ENCODE measurements at places on chromosomes 13 and 19. TPM values are rescaled to one million over a fixed set of nuclear protein-coding genes. Genes with fewer than 3 reads are reported as not detected.

- no peak for DNase-seq
- no peaks in the 10 kb centered on the region for H3K36me3 ChIP-seq
- H3K4me3 ChIP-seq: no peak overlapping the region
- H3K4me1 ChIP-seq: no peaks in the 10 kb centered on the region
- H3K27ac ChIP-seq: no peak overlapping the region
These were observed 284.7 kb downstream of the TSHZ3 start for GRCh38 chr19:31064491-31064890.

DNA sequence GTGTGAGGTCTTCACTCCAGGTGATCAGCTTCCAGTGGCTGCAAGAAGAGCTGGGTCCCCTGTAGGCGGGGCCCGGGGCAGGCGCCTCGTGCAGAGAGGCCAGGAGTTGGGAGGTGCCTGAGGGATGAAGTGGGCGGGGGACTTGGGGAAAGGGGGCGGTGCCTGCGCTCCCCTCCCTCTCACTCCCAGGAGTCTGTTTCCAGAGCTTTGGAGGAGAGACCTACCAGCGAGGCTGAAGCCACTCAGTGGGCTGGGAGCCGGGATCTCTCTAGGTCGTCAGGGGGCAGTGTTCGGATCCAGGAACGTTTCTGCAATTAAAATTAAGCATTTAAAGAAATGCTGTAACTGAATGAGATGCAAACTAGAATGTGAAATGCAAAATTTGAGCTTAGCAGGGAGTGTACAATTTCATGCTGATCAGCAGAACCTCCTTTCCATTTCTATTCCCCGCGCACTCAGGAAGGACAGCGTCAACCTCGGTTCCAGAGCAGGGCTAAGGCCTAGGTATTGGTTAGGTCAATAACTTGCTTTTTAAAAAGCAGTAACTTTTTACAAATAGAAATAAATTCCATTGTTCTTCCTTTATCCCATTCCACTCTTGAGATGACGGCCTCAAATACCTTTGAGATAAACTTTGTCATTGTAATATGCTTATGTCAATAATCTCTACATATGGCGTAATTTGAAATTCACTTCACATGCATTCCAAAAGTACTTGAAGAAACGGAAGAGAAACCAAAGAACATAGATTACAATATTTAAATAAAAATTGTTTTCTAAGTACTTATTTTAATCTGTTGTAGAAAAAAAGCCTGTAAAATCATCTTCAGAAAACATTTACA lies 11.6 kb downstream of the ZNF160 start:
- H3K27ac ChIP-seq: no peak overlapping the region
- DNase-seq: no peak
- H3K27me3 ChIP-seq: no peaks in the 10 kb centered on the region
- H3K4me3 ChIP-seq: no peak overlapping the region
- H3K36me3 ChIP-seq: no peaks in the 10 kb centered on the region

GRCh38 chr13:32178763-32179162 lies 136.4 kb downstream of the ZAR1L start:
- no peaks in the 10 kb centered on the region for H3K4me1 ChIP-seq
- H3K27me3 ChIP-seq: no peaks in the 10 kb centered on the region
- no peak overlapping the region for H3K4me3 ChIP-seq

DNA sequence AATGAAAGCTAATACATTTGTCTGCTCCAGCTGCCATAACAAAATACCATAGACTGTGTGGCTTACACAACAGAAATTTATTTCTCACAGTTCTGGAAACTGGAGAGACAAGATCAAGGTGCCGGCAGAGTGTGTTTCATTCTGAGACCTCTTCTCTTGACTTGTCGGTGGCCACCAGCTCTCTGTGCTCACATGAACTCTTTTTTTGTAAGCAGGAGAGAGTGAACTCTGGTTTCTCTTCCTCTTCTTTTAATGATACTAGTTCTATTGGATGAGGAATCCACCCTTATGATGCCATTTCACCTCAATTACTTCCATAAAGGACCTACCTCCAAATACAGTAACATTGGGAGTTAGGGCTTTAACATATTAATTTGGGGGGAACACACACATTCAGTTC lies 11.7 kb downstream of the KCTD12 start:
- H3K27me3 ChIP-seq: no peaks in the 10 kb centered on the region
- H3K36me3 ChIP-seq: no peaks in the 10 kb centered on the region
- no peaks in the 10 kb centered on the region for H3K4me1 ChIP-seq
- H3K27ac ChIP-seq: no peak overlapping the region
- DNase-seq: no peak

The SMIM17 gene
- 0.83 TPM for total RNA-seq

The LIM2 gene
- total RNA-seq: not detected

- no peaks in the 10 kb centered on the region for H3K4me1 ChIP-seq
- no peak overlapping the region for H3K27ac ChIP-seq
- H3K4me3 ChIP-seq: no peak overlapping the region
- H3K27me3 ChIP-seq: no peaks in the 10 kb centered on the region
- DNase-seq: no peak
- H3K36me3 ChIP-seq: no peaks in the 10 kb centered on the region
These were observed 1186.3 kb downstream of the UQCRFS1 start for GRCh38 chr19:28026636-28027035.

The CEACAM8 gene
- total RNA-seq: not detected

- H3K4me1 ChIP-seq: no peaks in the 10 kb centered on the region
- no peak overlapping the region for H3K4me3 ChIP-seq
- no peaks in the 10 kb centered on the region for H3K36me3 ChIP-seq
- H3K27me3 ChIP-seq: no peaks in the 10 kb centered on the region
These were observed 127.7 kb downstream of the UQCRFS1 start for GRCh38 chr19:29085206-29085605.

DNA sequence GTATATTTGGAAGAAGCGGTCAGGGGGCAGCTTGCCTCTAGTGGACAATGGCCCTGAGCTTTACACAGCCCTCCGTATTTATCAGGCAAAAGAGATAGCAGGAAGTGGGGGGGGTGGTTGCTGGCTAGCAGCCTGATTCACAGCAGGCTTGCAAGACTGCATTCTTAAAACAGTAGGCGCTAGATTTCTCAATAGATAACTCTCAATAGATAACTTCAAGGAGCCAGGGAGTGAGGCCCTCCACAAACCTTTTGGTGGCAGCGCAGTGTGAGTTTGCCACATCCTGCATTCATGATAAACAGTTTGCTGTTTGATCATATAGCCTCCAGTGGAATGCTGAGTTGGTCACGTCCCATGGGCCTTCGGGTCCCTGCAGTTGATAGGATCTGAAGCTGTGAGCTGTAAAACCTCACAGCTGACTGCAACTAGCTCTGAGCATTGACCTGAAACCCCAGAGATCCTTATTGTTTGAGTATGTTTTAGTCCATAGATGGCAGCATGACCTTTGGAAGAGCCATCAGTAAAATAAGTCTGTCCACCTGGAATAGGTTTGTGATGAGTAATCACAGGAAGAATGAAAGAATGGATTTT lies 12.2 kb downstream of the FPR3 start:
- H3K36me3 ChIP-seq: no peaks in the 10 kb centered on the region
- no peak overlapping the region for H3K4me3 ChIP-seq
- no peaks in the 10 kb centered on the region for H3K27me3 ChIP-seq
- H3K27ac ChIP-seq: no peak overlapping the region

DNA sequence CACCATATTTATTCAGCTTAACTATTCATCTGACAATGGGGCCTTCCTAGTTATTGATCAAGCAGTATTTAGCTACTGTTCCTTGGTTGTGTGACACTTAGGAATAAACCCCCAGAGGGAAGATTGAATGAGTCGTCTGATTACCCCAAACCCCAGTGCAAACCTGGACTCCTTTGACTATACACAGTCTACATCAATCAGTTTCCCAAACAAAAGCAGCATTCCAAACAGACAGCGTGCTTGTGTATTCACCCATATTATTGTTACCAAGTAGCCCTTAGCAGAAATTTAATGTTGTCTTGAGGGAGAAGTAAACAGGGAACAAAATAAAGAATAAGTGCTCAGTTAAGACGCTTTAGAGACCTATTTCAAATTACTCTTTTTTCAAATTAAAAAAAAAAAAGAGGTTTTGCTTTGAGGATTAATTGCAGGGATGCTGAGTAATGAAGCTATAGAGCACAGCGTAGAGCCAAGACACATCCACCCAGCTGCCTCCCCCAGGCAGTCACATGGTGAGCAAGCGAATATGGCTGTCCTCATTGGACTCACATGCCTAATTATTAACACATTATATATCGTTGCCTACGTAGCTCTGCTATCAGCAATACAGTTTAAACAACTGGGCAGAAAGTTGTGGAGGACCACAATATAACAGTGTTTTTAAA lies 14.7 kb upstream of the B3GLCT start:
- no peaks in the 10 kb centered on the region for H3K36me3 ChIP-seq
- no peaks in the 10 kb centered on the region for H3K4me1 ChIP-seq
- H3K4me3 ChIP-seq: no peak overlapping the region
- H3K27me3 ChIP-seq: no peaks in the 10 kb centered on the region

DNA sequence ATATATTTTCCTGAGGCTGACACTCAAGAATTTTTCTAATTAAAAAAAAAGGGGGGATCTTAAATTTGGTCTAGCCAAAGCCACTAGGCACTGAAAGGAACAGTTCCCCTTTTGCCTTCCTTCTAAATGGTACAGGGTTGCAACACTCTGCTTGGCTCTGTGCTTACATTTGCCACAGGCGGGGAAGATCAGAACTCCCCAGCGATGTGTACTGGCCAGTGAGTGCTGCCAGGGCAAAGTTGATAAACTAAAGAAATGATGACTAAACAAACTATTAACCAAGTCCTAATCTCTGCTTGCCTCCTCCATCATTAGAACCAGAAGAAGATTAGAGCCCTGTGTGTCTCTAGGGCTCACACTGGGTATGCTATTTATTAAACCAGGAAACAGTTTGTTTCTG lies 75.3 kb upstream of the SCEL start:
- DNase-seq: no peak
- no peaks in the 10 kb centered on the region for H3K36me3 ChIP-seq
- no peak overlapping the region for H3K4me3 ChIP-seq
- H3K4me1 ChIP-seq: no peaks in the 10 kb centered on the region

DNA sequence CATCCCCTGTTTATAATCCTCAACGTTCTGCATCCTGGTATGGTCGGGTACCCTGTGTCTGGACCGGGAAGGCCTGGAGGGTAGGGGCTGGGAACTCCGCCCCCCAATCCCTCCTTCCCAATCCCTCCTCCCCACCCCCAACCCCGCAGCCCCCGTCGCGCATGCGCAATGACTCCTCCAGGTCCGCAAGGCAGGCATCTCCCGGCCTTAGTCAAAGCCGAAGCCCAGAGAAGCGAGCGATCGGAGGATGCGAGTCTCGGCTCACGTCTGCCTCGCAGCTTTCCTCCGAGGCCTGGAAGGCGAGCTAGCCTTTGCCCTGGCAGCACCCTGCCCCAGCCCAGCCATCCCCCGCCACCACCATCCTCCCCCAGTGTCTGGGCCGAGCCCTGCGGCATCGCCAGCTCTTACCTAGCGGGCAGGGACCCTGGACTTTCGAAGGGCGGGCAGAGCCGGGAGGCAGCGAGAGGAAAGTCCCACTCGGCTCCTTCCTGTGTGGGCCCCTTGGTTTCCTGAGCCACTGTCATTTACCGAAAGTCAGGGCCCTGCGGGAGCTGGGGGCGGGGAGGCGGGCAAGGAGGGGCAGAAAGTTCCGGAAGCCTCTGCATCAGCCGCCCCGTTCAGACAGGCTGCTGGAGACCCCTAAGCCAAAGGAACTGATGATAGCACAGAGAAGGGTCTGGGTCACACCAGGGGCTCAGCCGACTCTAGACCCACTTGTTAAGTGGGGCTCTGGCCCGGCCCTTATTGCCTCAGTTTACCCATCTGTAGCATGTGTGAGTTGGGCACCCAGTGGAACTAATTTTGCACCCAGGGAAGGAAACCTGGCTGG lies at the start of gene JAK3:
Gene JAK3, minus strand, starts transcription at position 445 of the 829 bp plus-strand sequence. CDS start 3,565 bp downstream, outside the sequence.
- peak; percentile 83 for DNase-seq
- peak within 1 kb of the TSS; percentile 82 for H3K27ac ChIP-seq
- H3K27me3 ChIP-seq: no peaks in the 10 kb centered on the region

GRCh38 chr13:73608157-73608516 lies 526.1 kb downstream of the KLF12 start:
- H3K27me3 ChIP-seq: no peaks in the 10 kb centered on the region
- no peak overlapping the region for H3K27ac ChIP-seq
- no peak for DNase-seq
- H3K4me3 ChIP-seq: no peak overlapping the region
- no peaks in the 10 kb centered on the region for H3K4me1 ChIP-seq
- no peaks in the 10 kb centered on the region for H3K36me3 ChIP-seq

The KIR2DL4 gene
- not detected for total RNA-seq

- H3K4me1 ChIP-seq: no peaks in the 10 kb centered on the region
- H3K27ac ChIP-seq: no peak overlapping the region
- no peaks in the 10 kb centered on the region for H3K27me3 ChIP-seq
These were observed 344.6 kb downstream of the DNAJC15 start for GRCh38 chr13:43368003-43368402.

DNA sequence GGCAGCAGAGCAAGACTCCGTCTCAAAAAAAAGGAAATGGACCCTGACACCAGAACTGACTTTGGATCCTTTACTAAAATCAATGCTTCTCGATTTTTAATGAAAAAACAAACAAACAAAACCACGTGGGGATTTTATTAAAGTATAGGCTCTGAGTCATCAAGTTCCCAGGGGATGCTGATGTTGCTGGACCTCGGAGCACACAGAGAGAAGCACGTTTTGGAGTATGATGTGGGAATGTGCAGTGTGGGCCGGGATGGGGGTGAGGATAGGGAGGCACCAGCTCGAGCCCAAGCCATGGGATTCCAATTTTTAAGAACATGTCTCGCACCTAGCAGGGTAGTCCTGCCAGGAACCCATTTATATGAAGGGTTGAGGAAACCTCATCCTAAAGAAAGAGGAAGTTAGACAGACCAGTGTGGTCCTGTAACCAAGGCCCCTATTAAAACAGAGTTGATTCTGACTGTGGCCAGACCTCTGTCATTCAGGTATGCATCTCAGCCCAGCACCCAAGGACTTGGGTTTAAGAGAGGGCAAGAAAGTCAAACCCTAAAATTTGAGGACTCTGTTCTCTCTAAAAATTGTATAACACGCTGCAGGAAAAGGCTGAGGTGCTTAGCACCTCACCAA lies 6.4 kb downstream of the FLT1 start:
- H3K27ac ChIP-seq: no peak overlapping the region
- no peaks in the 10 kb centered on the region for H3K4me1 ChIP-seq
- H3K27me3 ChIP-seq: no peaks in the 10 kb centered on the region
- DNase-seq: no peak
- H3K36me3 ChIP-seq: no peaks in the 10 kb centered on the region

DNA sequence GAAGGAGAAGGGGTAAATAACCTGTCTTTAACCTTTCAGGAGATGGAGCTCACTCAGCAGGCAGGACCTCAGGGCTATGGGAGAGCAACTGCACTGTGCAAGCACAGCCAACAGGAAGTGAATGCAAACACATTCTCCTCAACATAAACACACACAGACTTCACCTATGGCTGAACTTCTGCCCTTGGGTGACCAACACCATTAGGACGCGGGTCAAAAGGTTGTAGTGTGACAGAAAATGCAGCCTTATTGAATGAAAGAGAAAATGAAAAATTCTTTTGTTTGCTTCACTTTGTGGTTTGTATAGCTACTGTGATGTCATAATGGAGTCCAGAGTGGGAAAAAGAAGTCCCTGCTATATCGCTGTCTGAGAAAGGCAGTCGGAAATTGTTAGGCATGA lies 323.0 kb downstream of the NDFIP2 start:
- H3K27me3 ChIP-seq: no peaks in the 10 kb centered on the region
- H3K4me1 ChIP-seq: no peaks in the 10 kb centered on the region
- H3K4me3 ChIP-seq: no peak overlapping the region
- H3K36me3 ChIP-seq: no peaks in the 10 kb centered on the region
- no peak for DNase-seq

- H3K4me3 ChIP-seq: no peak overlapping the region
- no peaks in the 10 kb centered on the region for H3K36me3 ChIP-seq
- DNase-seq: no peak
These were observed 452.3 kb downstream of the IRS2 start for GRCh38 chr13:109333893-109334651.
